ENCODE measurements at places on chromosomes 5 and 9.
A peak's percentile ranks its signal among the peaks of the same experiment; 100 is the strongest.

DNA sequence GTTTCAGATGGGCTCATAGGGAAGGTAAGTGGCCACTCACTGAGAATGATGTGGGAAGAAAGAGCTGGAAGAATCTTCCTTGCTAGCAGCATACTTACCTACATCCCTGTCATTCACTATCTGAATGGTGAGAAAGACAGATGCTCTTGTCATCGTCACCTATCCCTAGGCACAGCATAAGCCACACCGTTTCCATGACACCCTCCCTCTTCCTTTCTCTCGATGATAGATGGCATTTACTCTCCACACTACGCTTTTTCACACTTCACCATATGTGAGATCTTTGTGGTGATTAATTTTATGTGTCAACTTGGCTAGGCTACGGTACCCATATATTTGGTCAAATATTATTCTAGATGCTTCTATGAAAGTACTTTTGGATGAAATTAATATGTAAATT is 44.4 kb upstream of the FER start:
- DNase-seq, result no peak

- DNase-seq, result no peak
Observed at GRCh38 chr9:1173993-1174392, 123.8 kb downstream of the DMRT2 start.

DNA sequence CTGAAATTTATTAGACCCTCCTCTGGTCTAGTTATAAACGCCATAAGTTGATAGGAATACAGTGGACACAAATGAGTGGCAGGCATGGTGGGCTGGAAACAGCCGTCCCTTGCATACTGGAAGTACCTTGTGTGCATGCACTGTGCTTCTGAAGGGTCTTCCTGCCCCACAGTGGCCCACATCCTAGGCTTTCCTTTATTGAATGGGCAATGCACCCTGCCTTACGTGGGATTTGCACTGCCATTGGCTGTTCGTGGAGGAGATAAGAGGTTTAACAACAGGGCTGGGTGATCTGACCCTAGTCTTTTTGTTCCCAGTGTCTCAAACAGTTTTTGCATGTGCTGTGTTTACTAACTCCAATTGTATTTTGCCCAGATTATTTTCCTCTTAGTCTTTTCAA is 480.8 kb downstream of the GADD45G start:
- DNase-seq, result no peak

DNA sequence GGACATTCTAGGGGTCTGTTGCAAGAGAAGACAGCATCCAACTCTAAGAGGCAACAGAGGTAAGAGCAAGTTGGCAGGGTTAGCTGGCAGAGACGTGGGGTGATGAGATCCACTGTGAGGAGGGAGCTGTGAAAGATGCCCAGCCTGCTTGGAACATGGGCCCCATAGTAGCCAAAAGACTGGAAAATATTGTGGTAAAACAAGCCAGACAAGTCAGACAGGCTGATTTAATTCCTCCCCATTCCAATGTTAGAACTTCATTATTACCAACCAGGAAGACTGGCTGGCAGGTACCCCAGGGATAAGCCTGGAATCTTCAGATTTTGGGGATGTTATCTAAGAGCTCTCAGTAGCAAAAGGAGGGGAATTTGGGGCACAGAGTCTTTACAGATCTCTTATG is 181.3 kb downstream of the SEC61B start:
- DNase-seq, result no peak

DNA sequence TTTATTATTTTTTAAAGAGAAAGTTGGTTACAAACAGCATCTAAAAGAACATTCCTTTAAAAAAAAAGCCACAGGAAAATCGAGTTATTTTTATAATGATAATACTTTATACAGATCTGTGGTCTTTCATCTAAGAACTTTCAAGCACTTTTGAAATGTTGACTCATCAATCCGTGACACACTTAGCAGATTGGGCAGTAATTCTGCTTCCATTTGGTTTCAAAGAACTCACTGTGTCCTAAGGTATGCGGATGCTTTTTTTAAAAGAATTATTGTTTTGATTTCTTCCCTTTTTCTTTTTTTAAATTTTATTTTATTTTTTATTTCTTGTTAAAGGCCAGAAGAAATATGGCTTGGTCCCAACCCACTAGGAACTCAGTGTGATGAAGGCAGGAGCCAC is 147.8 kb downstream of the AOPEP start:
- DNase-seq, result peak; percentile 73

- no peak for DNase-seq
Observed at GRCh38 chr9:105259731-105260612, 15.5 kb downstream of the SLC44A1 start.

DNA sequence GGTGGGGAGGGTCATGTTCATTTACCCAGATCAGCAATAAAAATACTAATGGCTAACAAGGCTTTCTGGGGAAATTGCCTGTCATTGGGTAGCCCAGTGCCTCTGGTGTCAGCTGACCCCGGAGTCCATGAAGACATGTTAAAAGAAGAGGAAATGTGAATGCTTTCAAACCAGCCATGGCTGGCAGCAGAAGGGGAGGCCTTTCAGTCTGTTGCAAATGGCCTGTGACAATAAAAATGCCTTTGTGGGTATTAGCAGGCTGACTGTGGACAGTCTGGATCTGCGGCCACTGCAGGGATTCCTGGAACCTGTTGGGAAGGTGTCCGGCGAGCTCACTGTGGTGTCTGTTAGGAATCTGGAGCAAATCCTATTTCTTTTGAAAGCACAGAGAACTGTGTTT is 7.5 kb downstream of the ABL1 start:
- DNase-seq, result no peak

GRCh38 chr5:53478411-53479044 is 1.9 kb upstream of the FST start:
- DNase-seq, result no peak

DNA sequence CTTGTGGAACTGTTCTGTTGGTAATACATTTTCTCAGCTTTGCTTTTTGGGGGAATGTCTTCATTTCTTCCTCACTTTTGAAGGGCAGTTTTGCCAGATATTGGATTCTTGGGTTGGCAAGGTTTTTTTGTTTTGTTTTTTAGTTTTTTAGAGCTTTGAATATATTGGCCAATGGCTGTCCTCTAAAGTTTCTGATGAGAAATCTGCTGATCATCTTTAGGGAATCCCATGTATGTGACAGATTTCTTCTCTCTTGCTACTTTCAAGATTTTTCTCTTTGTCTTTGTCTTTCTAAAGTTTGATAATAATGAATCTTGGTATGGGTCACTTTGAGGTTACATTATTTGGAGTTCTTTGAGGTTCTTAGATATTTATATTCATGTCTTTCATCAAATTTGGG is 227.4 kb downstream of the FBXL7 start:
- no peak for DNase-seq

GRCh38 chr5:31806561-31806960 is 167.6 kb downstream of the PDZD2 start:
- no peak for DNase-seq

Data from NCI-H226 (cell line).